ENCODE measurements at places on chromosomes 5 and 9.

GRCh38 chr9:108766626-108767161 lies 89.1 kb downstream of the ACTL7B start:
- no peak for DNase-seq

DNA sequence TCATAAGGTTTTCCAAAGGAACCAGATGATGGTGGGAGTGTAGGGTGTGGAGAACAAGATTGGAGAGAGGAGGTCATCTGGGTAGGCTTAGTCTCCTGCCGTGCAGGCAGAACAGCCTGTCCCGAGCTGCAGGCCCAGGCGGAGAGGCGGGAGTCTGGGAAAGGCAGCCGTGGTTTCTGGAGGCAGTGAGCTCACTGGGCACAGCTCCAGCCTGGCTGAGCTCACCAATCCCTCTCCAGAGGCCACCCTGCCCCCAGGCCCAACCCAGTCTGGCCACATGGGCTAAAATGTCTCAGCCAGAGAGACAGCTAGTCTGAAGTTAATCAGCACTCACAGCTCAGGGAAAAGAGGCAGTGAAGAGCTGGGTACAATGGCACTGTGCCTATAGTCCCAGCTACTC lies 12.3 kb downstream of the P4HA2 start:
- no peak for DNase-seq

DNA sequence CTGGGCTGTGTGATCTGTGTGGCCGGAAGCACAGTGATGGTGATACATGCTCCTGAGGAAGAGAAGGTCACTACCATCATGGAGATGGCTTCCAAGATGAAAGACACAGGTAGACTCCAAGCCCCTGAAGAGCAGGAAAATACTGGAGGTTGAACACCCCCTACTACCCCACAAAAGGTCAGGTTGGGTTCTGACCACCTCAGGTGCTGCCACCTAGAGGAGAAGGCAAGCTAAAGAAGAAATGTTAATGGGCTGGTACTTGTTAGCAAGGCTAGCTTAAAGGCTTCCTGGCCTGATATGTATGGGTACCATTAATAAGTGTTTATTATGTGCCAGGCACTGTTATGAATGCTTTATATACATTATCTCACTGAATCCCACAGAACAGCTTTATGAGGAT lies 11.7 kb downstream of the NIPAL4 start:
- no peak for DNase-seq

DNA sequence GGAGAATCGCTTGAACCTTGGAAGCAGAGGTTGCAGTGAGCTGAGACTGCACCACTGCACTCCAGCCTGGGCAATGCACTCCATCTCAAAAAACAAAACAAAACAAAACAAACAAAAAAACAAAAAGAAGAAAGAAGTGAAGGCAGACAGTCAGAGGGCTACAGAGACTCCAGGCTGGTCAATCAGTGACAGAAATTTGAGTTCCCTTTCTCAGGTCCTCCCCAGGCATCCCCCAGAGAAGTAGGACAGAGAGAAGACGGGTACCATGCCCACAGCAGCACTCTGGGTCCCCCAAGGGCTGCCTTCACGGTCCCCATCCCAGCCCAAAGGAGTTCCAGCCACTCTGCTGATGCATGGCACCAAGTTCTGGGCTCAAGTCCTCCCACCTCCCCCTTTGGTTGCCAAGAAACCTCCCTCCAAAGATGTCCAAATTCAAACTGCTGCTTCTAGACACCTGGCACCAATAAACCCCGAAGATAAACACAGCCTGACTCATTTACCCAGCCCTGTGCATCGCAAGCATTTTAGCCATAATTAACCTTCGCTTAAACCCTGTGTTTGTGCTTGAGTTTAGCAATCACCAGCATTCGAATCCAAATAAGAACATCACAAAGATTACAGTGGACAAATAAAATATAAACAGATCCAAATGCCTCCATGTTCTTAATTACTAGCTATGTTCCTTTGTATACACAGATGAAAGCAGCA lies 24.0 kb downstream of the SEMA4D start:
- DNase-seq, result no peak

GRCh38 chr5:146540414-146540813 lies 24.4 kb upstream of the GPR151 start:
- DNase-seq, result no peak

DNA sequence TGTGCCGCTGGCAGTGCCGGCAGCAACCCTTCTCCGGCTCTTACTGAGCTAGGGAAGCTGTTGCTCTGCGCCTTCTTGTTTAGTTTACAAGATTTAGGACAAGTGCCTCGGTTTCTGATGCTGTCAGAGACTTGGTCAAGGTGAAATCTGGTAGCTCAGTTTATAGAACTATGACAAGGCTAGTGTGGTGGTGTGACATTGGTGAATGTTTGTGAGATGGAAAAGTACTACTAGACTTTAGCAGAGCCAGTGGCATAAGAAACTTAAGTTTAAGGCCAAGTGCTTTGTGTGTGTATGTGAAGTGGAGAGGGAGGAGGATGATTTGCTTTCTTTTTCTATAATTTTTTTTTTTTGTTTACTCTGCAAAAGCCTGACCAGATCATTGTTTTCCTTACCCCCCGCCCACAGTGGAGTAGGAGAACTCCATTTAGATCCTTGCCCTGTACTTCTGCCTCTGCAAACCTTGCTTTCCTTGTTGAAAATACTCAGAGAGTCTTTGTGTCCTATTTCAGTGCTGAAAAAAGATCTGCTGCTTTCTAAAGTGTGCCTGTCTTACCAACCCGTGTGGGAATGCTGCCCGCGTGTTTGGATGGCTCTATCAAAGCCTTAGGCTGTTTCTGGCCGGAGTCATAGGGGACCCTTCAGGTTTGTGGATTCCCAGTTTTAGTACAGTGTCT lies 75.9 kb downstream of the TRIO start:
- no peak for DNase-seq

GRCh38 chr9:4171261-4171900 lies 128.5 kb downstream of the GLIS3 start:
- DNase-seq, result no peak

GRCh38 chr5:16702964-16703363 lies 86.2 kb upstream of the RETREG1 start:
- DNase-seq, result no peak

GRCh38 chr5:170538696-170539586 lies 35.1 kb downstream of the KCNIP1 start:
- DNase-seq, result no peak

DNA sequence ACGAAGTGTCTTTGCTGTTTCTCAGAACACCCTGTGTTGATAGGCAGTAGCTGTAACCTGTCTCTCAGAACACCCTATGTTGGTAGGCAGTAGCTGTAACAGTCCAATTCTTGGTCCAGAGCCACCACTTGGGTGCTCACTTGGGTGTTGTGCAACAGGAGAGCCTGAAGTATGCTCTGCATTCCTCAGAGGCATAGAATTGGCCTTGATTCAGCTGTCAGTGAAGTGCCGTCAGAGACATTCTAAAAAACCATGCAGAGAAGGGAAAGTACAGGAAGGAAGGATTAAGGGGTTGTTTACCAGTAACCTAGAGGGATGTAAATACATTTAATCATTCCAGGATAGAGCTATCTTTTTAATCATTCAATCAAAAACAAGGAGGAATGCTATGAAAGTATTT lies 231.2 kb downstream of the ARRDC3 start:
- no peak for DNase-seq

GRCh38 chr5:82356021-82356420 lies 77.9 kb upstream of the RPS23 start:
- DNase-seq, result no peak

DNA sequence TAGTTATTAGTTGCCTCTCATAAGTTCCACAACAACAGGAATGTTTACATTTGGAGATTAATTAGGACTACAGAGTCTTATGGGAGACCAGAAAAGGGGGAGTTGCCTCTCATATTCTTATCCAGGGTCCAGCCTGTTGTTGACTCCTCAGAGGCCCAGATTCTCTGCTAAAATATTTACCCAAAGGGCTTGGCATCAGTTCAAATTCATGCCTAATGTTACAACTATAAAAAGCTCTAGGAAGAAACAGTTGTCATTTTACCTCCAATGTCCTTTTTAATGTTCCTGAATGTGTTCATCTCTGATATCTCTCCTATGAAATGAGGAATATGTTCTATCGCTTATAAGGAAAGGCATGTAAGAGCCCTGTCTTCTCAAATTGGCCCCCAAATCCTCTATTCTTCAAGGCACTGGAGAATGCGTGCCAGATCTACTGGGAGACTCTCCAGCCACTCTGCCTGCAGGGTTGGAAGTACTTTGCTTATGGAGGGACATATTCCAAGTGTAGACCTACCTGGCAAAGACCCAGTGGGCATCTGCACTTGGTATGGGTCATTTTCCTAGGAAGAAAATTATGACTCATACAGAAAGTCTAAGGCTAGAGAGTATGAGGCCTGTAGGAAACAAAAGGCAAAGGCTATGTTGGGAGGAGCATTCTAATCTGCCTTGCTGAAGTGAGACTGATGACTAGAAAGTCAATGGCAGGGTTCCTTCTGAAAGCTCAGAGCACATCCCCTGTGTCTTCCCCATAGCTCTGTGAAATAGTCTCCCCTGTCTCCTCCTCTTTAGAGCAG lies 192.6 kb downstream of the ESM1 start:
- DNase-seq, result no peak

- no peak for DNase-seq
Observed at GRCh38 chr5:111478266-111478665, 34.1 kb downstream of the STARD4 start.

DNA sequence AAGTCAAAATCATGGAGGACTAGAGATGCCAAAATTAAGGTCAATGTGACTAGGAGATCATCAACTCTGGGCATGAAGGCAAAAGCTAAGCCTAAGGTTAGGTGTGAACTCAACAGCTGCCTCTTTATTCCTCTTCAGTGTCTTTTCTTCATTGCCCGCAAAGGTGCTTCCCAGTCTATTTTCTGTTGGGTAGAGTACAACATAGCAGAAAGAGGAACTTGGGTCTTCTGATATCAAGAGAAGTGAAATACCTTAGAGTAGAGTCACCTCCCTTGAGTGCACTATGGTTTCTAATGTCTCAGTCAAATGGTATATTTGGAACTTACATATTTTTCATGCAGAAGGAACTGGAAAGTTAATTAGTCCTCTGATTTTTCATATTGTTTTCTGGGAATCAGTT lies 122.5 kb upstream of the GRIN3A start:
- no peak for DNase-seq

- DNase-seq, result no peak
Observed at GRCh38 chr5:58440901-58441460, 18.9 kb downstream of the PLK2 start.

DNA sequence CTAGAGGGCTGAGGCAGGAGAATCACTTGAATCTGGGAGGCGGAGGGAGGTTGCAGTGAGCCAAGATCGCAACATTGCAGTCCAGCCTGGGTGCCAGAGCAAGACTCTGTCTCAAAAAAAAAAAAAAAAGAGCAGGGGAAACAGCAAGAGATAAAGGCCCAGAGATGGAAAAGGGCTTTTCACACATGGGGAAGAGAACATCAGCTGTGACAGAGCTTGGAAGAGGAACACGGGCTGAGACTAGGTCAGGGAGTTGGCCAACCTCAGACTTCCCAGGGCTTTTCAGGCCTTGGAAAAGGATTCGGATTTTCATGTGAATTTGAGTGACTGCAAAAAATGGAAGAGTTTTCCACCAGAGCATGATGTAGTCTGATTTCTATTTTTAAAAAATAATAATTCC lies 232.0 kb upstream of the NFIL3 start:
- no peak for DNase-seq

DNA sequence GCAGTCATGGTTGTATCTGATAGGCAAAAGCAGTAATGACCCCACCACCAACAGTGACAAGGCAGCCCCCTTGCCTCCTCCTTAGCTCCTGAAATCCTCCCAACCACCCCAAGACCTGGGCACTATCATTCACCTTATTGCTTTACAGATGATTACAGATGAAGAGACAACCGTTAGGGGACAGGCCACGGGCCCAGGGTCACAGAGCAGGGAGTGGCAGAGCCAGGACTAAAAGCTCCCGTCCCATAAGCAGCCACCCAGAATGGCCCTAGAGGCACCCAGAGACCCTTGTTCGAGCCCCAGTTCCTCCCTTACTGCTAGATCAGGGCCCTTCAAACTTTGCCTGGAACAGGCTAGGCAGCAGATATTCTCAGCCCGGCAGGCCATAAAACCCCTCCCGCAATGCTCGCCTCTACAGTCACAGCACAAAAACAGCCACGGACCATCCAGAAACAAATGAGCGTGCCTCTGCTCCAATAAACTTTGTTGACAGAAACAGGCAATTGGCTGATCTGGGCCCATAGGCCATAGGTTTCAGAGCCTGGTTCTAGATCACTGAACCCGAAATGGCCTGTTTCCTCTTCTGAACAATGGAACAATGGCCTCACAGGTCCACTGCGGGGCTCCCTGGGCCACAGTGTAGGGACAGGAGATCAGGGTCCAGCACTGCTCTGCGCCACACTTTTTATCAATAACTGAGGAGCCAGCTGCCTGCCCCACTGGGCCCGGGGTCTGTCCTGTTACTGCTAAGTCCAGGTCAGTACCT lies 67.0 kb downstream of the LRSAM1 start:
- no peak for DNase-seq

DNA sequence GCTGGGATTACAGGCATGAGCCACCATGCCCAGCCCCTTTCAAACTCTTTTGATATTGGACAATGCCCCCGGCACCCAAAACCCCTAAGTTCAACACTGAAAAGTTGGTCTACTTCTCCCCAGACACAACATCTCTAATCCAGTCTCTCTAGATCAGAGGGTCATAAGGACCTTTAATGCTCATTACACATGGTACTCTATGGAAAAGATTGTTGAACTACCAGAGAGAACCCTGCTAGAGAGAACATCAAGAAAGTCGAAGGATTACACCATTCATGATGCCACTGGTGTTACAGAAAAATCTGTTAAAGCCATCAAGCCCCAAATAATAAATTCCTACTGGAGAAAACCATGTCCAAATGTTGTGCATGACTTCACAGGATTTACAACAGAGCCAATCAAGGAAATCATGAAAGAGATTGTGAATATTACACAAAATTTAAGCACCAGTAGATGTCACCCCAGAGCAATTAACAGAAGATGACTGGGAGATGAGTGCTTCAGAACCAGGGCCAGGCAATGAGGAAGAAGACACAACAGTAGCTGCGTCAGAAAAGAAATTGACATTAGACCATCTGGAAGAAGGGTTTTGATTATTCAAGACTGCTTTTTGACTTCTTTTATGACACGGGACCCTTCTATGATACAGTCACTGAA lies 28.3 kb upstream of the NIPAL4 start:
- DNase-seq, result peak; percentile 14

- DNase-seq, result no peak
Observed at GRCh38 chr9:23255346-23255745, 570.7 kb downstream of the ELAVL2 start.

DNA sequence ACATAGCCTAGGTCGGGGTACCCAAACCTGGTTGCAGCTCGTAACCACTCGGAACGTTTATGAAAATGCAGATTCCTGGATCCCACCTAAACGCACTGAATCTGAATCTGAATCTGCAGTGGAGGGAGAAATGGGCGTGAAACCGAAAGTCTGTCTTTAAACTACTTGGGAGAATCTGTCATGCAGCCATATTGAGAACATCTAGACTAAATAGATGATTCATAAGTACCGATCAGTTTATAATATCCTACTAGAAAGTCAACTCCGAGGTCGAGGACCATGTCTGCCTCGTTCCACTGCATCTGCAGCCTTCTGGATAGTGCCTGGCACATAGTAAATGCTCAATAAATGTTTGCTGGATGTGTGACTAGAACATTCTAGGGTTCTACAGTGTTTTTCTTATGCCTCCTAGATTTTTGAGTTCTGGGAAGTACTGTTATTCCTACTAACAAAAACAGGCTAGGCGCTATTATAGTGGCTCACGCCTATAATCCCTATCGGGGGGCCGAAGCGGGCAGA lies 632 bp downstream of the COQ4 start:
- DNase-seq, result no peak

Data from thymus (tissue), 14 donors.